Hematopoietic multipotent progenitor cell treated with erythropoietin and hydrocortisone succinate and interleukin-3 and kit ligand, for 17 days (in vitro differentiated cells): ENCODE measurements at places on chromosomes 4 and X.

GRCh38 chr4:17597517-17597916, 16.9 kb upstream of the MED28 start:
- DNase-seq = peak; percentile 65

GRCh38 chr4:4680243-4680642, 138.4 kb upstream of the STX18 start:
- no peak for DNase-seq

DNA sequence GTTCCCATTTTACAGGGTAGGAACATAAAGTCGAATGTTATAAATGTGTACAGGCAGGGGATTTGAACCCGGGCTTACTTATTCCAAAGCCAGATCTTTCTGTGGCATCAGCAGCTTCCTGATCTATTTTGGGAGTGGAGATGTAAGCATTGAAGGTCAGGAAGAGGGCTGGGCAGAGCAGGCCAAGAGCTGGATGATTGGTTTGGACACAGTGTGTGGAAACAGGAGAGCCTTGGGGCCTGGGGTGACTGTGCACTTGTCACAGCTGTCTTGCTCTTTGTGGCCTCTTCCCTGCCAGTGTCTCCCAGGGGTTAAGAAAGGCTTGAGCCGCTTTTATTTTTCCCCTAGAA, 127.9 kb upstream of the ENPP6 start:
- no peak for DNase-seq

GRCh38 chr4:17284323-17285175, 227.3 kb downstream of the QDPR start:
- DNase-seq = no peak

GRCh38 chr4:74967324-74967723, 34.4 kb downstream of the PARM1 start:
- DNase-seq = no peak

DNA sequence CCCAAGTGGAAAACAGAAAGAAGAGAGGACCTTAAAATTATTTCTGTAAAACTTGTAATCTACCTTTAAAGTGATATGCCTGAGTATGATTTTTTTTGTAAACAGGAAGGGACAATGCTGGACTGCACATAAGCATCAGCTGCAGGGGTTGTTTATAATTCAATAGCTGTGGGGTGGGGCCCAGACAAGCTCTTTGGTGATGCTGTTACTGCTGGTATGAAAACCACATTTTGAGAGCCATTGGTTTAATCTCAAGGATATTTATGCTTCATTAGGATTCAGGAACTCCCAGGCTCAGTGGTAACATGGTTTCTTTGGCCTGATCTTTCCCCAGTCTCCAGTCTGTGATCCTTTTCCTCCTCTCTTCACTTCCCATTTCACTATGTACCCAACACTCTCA, 34.3 kb upstream of the GRPR start:
- DNase-seq = no peak

DNA sequence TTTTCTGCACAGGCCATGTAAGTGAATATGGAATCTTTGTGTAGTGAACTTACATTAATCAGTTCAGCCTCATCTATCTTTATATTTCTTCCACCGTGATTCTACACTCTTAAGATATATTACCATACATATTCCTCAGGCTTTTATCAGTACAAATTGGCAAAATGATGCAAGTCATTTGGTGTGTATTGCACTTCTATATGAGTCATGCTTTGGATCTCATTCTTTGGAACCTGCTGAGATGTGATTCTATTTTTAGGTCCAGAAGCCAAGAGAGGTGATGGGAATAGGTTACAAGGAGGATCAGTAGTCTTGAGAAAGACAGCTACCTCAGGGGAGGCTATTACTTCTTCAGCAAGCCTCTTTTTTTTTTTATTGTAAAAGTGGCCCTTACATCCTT, 204.4 kb downstream of the ZNF330 start:
- DNase-seq = no peak

DNA sequence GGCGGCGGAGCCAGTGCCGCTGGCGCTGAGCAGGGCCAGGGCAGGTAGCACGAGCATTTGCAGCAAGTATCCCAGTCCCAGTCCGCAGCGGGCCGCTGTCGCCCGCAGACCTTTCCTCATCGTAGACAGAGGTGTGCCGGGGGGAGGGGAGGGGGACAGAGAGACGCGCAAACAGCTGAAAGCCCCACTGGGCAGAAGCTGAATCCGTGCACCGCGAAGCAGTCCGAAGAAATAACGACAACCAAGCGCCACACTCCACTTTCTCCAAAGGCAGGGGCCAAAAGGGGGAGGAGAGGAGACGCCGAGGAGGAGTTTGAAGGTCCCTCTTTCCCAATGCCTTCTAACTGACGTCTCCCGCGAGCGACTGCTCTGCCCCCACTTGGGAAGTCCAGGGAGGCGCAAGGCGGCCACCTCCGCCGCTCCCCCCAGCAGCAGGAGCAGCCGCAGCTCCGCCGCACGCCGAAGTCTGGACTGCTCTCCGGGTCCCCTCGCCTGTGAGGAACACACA, at the start of gene UNC5C:
TSS of gene UNC5C (minus strand) at position 236 of the 508 bp plus-strand sequence.
- DNase-seq = no peak

GRCh38 chr4:166386491-166387360, 513.7 kb downstream of the TLL1 start:
- DNase-seq = no peak

- DNase-seq = no peak
Observed at GRCh38 chr4:26132858-26133257, 188.0 kb upstream of the RBPJ start.

GRCh38 chr4:51836549-51836948, 6.4 kb upstream of the DCUN1D4 start:
- no peak for DNase-seq

- DNase-seq = no peak
Observed at GRCh38 chrX:12920990-12921389, 14.6 kb downstream of the TLR8 start.

GRCh38 chr4:153485860-153486259, 19.7 kb downstream of the TMEM131L start:
- no peak for DNase-seq

DNA sequence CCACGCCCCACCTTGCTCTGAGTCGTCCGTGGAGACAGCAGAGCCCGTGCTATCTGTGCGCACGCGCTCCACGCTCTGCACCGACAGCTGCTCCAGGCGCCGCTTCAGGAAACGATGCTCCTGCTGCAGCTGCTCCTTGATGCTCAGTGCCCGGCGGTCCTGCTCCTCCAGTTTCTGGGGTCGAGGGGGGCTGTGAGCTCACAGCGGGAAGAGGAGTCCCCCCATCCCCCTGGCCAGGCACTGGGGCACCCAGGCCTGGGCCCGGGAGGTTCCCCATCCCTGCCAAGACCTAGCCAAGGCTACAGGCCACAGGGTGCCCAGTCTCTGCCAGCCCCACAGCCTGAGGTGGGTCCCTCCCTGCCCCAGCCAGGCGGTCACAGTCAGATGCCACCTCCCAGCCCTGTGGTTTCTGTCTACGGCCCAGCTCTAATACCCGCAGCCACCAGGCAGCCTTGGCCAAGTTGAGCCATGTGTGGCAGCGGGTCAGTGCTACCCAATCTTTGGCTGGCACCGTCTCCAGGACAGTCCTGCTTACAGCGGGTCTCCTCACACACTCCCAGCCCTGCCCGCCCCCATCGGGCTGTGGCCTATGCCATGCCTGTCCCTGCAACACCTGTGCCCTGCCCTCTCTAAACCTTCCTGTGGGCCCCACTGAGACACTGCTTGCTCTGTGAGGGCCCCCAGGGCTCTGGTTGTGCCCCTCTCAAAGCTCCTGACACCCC, 9.3 kb upstream of the HAUS3 start:
- DNase-seq = no peak

DNA sequence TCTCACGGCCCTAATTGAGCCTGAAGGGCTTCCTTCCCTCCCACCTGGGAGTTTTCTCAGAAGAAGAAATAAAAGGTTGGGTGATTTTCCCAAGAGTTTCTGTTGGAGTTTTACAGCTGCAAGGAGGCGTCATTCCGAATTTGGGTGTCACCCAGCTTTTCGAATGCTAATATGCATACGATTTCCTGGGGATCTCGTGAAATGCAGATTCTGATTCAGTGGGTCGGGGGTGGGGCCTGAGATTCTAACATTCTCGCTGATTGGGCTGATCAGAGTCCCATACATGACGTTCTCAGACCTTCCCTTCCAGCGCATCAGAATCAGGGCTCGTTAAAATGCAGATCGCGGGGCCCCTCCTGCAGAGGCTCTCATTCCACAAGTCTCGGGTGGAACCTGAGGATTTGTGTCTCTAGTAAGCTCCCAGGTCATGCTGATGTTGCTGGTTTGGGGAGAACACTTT, 125.8 kb upstream of the STX18 start:
- no peak for DNase-seq

DNA sequence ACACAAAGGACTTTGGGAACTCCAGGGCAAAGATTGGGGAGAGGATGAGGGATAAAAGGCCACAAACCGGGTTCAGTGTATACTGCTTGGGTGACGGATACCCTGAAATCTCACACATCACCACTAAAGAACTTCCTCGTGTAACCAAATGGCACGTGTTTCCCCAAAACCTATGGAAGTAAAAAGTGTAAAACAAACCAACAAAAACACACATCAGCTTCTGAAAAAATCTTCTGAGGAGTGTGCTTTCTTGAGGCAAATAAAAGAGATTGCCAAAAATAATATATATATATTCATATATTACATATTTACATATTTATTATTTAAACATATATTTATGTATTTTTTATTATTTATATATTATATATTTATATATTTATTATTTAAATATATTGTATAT, 3.9 kb downstream of the P2RY8 start:
- DNase-seq = no peak

- DNase-seq = no peak
Observed at GRCh38 chr4:127400276-127400675, 232.5 kb upstream of the INTU start.

- no peak for DNase-seq
Observed at GRCh38 chr4:145605941-145606340, 13.2 kb upstream of the MMAA start.

- DNase-seq = no peak
Observed at GRCh38 chrX:19810802-19811201, 76.6 kb downstream of the SH3KBP1 start.

- no peak for DNase-seq
Observed at GRCh38 chr4:27490766-27491165, 630.1 kb downstream of the STIM2 start.
